ENCODE measurements at places on chromosomes 1 and 21. TPM values are rescaled to one million over a fixed set of nuclear protein-coding genes. Genes with fewer than 3 reads are reported as not detected.

PCP4L1 gene
- not detected for total RNA-seq

CCDC18 gene
- 15.4 TPM for total RNA-seq

SAMD11 gene
- 3.8 TPM for total RNA-seq

DCST1 gene
- total RNA-seq, result not detected

MNDA gene
- not detected for total RNA-seq

BTG2 gene
- 26.3 TPM for total RNA-seq

ATP1A4 gene
- 0.26 TPM for total RNA-seq
